H9 (cell line): ENCODE measurements at places on chromosomes 4 and X. TPM values are rescaled to one million over a fixed set of nuclear protein-coding genes. Genes with fewer than 3 reads are reported as not detected.

DNA sequence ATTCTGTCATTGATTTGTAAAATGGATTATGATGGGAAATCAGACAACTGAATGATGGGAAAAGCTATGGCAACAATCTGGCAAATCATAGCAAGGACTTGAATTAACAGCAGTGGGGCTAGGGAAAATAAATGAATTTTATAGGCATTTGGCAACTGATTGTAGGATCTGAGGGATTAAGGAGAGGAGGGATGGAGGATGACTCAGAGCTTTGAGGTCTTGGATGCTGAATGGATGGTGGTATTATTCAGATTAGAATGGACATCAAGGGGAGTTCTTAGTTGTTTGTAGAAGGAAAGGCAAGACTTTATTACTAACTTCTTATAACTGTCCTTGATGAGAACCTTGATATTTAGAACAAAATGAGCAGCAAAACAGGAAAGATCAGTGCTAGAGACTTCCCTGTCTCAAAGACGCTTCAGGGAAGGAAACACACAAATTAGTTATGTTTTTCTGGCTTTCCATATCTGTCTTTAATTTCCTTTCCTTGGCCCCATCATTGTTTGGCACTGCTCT is 51.4 kb upstream of the HHIP start:
- no peak for DNase-seq

DUX4 gene
- not detected in 2 replicates for total RNA-seq

F8A1 gene
- total RNA-seq = 18.8 and 20.6 TPM in 2 replicates

DNA sequence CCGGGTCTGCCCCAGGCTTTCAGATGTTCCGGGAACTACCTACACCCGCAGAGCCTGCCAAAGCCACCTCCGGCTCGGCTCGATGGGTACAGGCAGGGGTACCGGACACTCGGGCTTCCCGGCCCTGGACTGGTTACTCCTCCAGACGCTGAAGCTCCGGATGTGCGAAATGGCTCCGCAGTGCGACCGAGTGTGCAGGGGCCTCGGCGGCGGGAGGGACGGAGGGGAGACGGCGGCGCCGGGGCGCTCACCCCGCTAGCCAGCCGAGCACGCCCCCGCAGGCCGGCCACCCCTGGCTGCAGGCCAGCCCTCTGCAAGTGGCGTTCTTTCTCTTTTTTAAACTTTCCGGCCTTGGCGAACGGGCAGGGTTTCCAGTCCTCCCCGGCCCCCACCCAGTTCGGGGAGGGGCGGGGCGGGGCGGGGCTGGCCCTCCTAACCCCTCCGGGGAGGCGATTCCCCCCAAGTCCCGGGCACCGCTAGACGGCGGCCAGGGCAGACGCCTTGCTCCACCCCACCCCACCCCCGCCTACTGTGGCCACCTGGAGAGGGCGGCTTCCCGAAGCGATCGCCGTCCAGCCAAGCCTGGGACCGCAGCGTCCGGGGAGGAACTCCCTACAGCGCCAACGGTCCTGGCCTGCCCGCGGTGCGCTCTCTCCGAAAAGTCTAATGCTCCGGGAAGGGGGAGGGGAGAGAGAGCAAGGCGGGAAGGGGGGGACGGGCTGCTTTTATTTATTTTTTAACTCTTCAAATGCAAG is 7.5 kb downstream of the BCOR start:
- peak; percentile 71 for DNase-seq

DNA sequence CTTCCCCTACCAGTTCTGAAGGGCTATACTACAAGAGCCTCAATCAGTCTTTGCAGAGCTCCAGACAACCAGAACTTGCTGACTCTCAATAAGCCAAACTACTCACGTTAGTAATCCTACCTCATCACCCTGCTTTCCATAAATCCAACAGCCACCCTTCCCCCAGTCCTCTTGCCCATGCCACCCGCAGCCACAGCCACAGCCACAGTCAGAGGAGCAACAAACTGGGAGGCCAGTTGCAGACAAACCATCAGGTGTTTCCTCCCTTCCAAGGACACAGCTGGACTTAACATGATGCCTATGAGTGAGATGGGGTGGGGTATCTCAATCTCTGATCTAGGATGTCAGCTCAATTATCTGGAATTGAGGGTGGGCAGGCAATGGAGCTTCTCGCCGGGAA is 1.0 kb downstream of the GABRA3 start:
- DNase-seq = no peak

MAGEE2 gene
- total RNA-seq = not detected in 2 replicates

DNA sequence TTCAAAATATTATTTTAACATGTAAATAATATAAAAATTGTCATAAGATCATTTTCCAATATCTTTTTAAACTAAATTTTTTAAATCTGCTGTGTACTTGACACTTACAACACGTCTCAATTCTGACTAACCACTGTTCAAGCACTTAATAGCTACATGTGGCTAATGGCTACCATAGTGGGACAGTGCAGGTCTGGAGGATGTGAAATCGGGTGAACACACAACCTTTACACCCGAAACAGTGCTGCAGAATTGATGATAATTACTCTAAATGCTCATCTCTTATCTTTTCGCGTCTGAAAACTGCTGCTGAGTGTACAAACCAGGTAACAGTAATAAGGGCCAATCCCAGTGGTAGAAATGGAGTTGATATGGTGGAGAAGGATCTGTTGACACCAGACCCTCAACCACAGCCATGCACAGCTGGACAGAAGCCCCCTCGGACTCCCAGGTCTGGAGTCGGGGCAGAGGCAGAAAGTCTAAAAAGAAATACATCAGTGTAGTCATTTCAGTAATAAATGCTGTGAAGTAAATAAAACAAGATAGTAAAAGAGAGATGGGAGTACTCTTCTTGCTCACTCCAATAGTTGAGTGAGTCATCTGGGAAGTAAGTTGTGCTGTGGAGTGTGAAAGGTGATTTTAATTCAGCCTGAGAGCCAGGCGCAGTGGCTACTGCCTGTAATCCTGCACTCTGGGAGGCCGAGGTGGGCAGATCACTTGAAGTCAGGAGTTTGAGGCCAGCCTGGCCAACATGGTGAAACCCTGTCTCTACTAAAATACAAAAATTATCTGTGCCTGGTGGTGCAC is 150.0 kb downstream of the CBR4 start:
- no peak for DNase-seq

- no peak for DNase-seq
Measured at GRCh38 chr4:168557658-168558057, 60.8 kb downstream of the PALLD start.

GRCh38 chr4:152935631-152936445 is at the start of gene FHDC1:
TSS of gene FHDC1 (plus strand) at chr4:152936323. CDS start at chr4:152943058, 6,735 bp downstream.
- DNase-seq = peak; percentile 92

DNA sequence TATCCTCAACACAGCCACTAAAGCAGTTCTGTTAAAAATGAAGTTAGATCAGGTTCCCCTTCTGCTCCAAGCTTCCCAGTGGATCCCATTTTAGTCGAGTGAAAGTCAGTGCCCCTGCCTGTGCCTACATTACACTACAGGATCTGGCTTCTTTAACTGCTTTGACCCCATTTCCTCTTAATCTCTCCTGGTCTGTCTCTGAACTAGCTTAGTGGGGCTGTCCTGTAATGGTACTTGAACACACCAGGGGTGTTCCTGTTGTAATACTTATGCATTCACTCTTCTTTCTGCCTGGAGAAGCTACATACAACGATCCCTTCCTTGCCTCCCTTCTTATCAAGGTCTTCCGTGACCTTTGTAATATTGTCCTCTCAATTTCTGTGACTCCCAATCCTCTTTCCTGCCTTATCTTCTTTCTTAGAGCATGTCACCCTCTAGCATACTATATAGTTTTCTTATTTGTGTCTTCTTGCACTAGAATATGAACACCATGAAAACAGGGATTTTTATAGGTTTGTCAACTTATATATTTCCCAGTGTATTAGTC is 16.7 kb downstream of the ARSJ start:
- DNase-seq = no peak

DNA sequence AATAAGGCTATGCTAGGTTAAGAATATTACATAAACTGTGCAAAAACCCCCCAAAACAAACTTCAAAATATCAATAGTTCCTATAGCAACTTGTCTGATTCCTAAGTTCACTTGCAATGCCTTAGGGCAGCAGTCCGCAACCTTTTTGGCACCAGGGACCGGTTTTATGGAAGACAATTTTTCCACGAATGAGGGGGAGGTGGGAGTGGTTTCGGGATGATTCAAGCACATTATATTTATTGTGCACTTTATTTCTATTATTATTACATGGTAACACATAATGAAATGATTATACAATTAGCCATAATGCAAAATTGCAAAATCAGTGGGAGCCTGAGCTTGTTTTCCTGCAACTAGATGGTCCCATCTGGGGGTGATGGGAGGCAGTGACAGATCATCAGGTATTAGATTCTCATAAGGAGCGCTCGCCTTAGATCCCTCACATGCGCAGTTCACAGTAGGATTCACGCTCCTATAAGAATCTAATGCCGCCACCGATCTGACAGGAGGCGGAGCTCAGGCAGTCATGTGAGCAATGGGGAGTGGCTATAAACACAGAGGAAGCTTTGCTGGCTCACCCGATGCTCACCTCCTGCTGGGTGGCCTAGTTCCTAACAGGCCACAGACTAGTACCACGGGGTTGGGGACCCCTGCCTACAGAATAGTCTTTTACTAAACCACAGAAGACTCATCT is 39.7 kb downstream of the ACOX3 start:
- no peak for DNase-seq

- no peak for DNase-seq
Measured at GRCh38 chr4:7323461-7323871, 111.3 kb downstream of the PSAPL1 start.

- no peak for DNase-seq
Measured at GRCh38 chr4:26590639-26591038, 6.8 kb downstream of the TBC1D19 start.

GRCh38 chrX:119041175-119041574 is 31.6 kb upstream of the CT47C1 start:
- no peak for DNase-seq

REPS2 gene
- 3.7 and 4.7 TPM in 2 replicates for total RNA-seq

MAGEH1 gene
- 7.3 and 7.8 TPM in 2 replicates for total RNA-seq

GRCh38 chr4:169840554-169840953 is 82.8 kb upstream of the HPF1 start:
- DNase-seq = no peak

DNA sequence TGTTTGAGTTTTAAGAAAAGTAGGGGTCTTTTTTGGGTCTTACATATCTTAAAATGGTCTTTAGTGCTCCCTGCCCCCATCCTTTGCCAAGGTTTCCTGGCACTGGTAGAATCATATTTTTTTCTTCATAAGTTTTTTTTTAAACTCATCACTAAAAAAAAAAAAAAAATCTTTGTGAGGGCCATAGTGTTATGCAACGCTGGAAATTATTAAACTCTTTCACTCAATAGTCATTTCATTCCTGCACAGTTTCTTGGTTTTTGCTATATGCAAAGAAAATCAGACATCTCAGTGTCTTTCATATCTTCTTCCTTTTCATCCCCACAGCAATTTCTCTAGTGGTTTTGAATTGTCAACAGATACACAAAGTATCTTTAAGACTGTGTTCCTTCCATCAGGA is 95.6 kb downstream of the TMA16 start:
- no peak for DNase-seq

- DNase-seq = no peak
Measured at GRCh38 chr4:118139241-118139640, 105.0 kb downstream of the NDST3 start.

DNA sequence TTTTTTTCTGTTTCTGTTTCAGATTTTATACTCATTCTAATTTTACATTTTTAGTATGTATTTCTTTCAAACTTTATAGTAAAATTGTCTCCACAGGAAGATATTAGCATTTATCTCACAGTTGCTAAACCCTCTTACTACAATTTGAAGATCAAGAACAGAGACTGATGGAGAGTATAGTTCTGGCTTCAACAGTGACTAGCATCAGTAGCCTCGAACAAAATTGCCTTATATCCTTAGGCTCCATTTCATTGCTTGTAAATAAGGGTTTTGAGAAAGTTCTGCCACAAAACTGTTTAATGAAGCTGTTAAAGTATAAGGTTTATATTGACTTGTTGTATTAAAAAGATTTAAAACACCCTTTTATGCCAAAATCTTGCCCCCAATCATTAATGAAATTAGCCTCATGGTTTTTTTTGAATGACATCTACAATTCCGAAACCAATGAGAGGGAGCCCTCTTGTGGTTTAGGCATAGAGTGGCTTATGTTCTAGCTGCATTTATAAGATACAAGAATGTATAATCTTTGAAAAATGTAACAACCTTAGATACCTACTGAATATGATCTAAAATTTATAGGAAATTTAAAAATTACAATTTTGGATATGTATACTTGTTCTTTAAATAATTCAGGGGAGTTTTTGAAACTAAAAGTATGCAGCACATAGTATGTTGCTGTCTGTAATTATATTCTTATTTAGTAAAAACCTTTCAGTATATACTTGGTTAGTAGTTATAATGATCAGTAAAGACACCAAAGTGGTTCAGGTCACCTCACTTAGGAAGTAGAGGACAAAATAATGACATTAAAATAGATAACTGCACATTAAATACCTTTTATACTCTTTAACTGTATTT is 109.8 kb upstream of the HPGD start:
- no peak for DNase-seq

DNA sequence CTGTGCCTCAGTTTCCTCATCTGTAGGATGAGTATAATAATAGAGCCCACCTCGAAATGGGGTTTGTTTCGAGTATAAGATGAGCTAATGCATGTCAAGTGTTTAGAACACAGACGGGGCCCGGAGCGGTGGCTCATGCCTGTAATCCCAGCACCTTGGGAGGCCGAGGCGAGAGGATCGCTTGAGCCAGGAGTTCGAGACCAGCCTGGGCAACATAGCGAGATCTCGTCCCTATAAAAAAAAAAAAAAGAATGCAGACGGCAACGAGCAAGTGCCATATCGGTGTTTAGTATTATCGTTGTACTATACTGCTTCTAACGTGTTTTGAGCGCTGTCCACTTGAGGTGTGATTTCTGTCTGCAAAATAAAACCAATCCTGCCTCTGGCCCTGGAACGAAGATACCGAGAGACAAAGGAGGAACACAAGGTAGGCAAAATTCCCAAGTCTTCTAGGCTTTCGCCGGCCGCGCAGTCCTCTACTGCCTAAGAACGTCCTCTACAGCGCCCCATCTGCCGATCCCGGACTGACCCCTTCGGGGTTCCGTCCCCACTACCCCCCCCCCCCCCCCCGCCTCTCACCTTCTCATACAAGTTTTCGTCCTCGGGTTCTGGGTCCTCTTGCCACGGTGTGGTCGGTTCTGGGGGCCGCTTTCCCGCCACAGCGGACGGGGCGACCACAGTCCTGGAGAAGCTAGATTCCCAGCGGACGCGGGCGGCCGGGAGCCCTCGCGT is 442 bp downstream of the NDUFB11 start:
- DNase-seq = no peak

- DNase-seq = no peak
Measured at GRCh38 chr4:70718811-70719604, 2.8 kb upstream of the RUFY3 start.

- no peak for DNase-seq
Measured at GRCh38 chr4:16079046-16079445, 4.8 kb downstream of the PROM1 start.

- DNase-seq = no peak
Measured at GRCh38 chr4:99653916-99654315, 3.7 kb downstream of the C4orf54 start.

GRCh38 chr4:183607894-183608293 is 51.1 kb downstream of the RWDD4 start:
- DNase-seq = no peak

DNA sequence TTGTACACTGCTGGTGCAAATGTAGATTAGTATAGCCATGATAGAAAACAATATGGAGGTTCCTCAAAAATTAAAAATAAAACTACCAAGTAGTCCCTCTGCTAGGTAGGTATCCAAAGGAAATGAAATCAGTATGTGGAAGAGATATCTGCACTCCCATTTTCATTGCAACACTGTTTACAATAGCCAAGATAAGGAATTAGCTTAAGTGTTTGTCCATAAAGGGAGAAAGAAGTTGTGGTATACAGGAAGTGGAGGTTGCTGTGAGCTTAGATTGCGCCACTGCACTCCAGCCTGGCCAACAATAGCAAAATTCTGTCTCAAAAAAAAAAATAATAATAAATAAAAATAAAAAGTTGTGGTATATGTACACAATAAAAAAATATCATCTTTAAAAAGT is 325.0 kb upstream of the EMCN start:
- DNase-seq = no peak
